Activated T-helper 1 cell treated with anti-CD3 and anti-CD28 coated beads, Interleukin-2, amount 50 U/mL, for 16 hours (primary cell): ENCODE measurements at places on chromosomes 16 and 17.

GRCh38 chr17:9696279-9697044 lies 51.1 kb downstream of the USP43 start:
- DNase-seq, result no peak

GRCh38 chr17:41308251-41308917 lies 725 bp downstream of the KRTAP16-1 start:
- peak; percentile 71 for DNase-seq

GRCh38 chr17:43810226-43810715 lies 22.7 kb downstream of the MPP3 start:
- DNase-seq, result no peak

GRCh38 chr16:51141541-51141940 lies 9.5 kb downstream of the SALL1 start:
- DNase-seq, result no peak

GRCh38 chr16:85291302-85292148 lies 179.3 kb upstream of the CIBAR2 start:
- no peak for DNase-seq

DNA sequence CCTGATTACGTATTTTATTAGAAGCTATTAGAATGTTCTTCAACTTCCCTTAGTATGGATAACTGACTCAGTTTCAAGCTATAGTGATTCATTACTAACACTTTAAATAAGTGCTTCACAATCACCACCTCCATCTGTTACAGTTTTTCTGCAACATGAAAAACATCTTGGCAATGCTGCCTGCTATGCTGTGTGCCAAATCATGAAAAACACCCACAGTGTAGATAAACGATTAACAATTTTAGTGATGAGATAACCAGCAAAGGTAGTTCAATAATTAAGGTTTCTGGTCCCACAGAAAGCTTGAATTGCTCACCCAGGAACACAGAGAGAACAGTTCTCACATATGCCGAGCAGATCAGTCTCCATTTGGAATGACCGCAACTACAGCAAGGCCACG lies 51.4 kb upstream of the SLC25A19 start:
- no peak for DNase-seq

GRCh38 chr17:62822080-62822904 lies 14.2 kb upstream of the MARCHF10 start:
- no peak for DNase-seq

GRCh38 chr17:69581061-69581961 lies 166.8 kb downstream of the MAP2K6 start:
- no peak for DNase-seq

DNA sequence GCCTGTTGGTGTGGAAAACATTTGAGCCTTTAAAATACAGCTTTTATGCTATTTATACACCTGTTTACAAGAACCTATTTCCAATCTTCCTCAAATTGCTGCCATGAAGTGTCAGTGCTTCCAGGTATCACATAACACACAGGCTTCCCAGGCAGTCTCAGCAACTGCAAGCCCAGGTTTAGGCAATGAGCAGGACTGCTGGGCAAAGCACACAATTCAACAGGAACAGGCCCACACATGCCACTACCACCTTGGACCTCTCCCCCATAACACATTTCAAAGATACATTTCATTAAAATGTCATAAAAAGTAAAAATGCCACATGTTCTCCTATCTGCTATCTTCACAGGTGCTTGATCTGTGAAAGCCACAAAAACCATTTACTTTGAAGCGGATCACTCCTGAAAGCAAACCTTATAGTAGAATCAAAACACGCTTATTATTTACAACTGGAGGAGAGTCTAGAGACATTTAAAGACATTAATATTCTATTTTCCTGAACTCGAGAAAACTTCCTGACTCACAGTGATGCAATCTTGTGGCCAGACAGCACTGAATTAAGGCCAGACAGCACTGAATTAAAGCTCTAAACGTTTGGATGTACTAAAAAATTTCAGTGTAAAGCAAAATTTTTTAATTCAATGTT lies 31.5 kb downstream of the ANKFY1 start:
- no peak for DNase-seq

GRCh38 chr17:58344791-58345157 lies 7.2 kb downstream of the SUPT4H1 start:
- DNase-seq, result peak; percentile 52

DNA sequence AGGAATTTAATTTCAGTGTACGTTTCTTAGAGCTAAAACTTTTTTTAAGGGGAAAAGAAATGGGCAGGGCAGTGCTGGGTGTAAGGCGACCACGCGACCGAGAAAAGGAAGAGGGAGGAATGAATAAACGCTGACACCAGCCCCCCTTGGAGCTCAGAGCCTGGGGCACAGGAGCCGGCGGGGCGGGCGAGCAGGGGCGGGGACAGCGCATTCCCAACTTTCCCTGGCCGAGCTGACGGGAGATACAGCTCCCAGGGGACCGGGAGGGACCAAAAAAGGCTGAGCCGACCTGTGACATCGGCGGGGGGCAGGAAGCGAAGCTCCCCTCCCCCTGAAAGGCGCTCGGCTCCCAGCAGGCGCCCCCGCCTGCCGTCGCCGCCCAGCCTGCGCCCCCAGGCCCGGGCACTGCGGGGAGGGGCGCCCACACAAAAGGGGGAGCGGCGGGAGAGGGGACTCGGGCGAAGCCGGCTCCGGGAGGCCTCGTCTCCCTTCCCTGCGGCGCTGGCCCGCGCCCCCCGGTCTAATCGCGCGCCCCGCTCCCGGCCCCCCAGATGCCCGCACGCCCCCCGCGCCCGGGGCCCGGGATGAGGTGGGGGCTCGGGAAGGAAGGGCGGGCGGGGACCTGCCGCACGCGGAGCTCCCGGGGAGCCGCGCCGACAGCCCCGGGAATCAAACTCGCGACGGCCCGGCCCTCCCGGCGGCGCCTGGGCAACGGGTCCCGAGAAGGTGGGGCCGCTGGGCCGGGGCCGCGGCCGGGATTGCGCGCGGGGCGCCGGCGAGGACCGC lies 622 bp downstream of the CUEDC1 start:
- DNase-seq, result no peak

- no peak for DNase-seq
These were observed 47.2 kb downstream of the GPR139 start for GRCh38 chr16:20026361-20027072.

- no peak for DNase-seq
These were observed 94.8 kb downstream of the RTN4RL1 start for GRCh38 chr17:1930337-1930645.

DNA sequence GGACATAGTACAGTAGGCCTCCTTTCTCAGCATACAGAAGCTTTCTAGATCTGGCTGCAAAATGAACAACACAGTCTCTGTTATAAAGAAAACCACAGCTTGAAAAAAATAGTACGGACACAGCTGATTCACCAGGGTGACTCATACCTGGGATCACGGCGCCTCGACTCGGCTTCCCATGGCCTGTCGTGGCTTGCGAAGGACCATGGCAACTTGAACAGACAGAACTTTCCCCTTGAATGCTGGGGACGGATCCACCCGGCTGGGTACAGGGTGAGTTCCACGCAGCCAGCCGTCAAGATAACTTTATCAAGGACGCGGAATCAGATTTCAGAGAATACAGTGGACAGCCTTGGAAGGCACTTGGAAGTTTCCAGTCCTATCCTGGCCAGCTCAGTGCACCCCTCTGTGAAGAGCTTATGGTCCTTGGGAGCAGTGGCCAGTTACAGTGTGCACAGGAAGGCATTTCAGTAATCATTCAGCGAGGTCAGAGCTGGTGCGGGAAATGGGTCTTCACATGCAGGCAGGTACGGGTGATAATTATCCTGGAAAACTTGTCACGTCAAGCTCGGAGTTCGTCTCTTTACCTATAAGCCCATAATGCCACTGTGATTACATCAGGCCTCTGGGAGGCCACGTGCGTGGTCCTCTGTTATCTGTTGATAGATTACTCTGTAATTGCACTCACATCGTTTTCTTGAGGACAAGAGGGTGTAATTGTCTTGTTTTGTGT lies 57.9 kb upstream of the MAF start:
- no peak for DNase-seq

DNA sequence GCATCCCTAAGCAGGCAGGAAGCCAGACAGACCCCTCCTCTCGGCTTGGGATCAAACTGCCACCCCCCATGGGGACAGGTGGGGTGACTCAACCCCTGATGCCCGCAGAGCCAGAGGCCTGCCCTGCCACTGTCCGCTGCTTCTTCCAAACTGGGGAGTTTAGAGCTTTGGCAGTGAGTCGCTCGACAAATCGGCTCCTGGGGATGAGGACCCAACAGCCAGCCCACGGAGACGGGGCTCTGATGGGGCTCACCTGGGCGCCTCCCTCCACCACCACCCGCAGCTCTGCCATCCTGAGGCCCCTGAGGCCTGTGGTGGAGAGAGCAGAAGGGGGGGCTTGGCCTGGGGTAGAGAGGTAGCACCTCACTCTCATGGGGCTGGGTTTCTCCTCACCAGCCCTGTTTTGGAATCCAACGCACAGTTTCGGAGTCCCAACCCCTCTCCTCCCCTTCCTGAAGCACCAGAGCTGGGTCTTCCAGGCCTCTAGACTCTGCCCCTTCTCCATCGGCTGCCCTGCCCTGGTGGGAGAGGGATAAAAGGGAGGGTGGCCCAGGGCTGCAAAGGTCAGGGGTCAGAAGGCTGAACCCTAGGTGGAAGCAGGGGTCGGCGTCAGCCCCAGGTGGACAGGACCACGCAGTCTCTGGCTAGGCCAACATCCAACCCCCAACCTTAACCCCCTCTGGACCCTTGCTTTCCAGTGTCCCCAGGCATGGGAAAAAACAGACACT lies 5.8 kb downstream of the PRSS22 start:
- no peak for DNase-seq

DNA sequence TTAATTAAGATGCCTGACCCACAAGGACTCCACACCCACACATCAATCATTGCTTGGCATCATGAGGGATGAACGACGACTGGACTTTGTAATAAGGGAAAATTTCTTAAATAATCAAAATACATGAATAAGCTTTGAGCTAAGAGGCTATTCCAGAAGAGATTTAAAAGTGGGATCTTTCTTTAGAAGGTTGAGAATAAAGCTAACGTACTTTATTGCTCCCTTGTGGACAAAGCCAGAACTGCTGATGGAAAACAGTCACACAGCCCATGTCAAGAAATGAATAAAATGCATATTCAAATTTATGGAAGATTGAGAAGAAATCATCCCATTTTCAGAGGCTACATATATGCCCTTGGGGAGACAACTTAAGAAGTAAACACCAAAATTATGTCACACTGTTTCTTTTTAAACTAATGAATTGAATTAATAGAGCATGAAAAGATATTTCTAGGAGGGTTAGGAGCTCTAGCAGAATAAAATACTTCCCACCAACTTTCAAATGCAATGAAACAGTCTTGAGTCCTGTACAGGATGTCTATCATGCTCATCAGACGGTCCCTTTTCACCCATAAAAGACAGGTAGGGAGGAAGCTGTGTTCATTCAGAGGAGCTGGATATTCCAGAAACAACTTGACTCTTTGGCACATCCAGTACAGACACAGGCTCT lies 60.2 kb upstream of the PHOSPHO1 start:
- DNase-seq, result no peak

GRCh38 chr17:17289701-17290100 lies 8.7 kb upstream of the COPS3 start:
- DNase-seq, result no peak

DNA sequence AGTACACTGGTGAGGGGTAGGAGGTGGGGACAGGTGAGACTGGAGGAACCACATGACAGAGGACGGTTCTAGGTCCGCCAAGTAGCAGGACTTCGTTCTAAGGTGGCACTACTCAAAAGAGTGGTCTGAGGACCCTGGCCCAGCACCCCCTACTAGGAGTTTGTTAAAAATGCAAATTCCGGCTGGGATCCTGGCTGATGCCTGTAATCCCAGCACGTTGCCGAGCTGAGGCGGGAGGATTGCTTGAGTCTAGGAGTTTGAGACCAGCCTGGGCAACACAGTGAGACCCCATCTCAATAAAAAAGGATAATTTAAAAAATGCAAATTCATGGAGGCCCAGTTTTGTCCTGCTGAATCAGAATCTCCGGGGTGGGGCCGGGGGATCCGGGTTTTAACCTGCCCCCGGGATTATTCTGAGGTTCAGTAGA lies 59.1 kb downstream of the WSB1 start:
- no peak for DNase-seq

DNA sequence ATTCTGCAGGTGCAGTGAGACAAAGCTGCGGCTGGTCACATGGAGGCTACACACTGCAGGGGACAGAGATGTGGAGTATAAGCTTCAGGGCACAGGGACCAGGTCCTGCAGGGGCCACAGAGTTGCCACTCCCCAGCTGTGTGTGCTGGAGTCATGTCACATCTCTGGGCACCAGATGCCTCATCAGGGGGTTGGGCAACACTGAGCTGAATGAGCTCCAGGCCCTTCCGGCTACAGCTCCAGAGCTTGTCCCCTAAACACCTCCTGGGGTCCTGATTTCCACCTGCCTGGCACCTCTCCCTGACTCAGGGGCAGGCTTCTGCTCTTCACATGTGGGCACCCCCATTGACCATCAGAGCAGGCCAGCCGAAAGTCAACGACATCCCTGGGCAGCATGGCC lies 32.5 kb downstream of the SPHK1 start:
- DNase-seq, result no peak

GRCh38 chr17:15122857-15123256 lies 142.3 kb downstream of the PMP22 start:
- DNase-seq, result no peak

- peak; percentile 41 for DNase-seq
These were observed 6.9 kb downstream of the PHOSPHO1 start for GRCh38 chr17:49223517-49224197.

GRCh38 chr16:50838885-50839284 lies 97.0 kb downstream of the CYLD start:
- DNase-seq, result no peak

DNA sequence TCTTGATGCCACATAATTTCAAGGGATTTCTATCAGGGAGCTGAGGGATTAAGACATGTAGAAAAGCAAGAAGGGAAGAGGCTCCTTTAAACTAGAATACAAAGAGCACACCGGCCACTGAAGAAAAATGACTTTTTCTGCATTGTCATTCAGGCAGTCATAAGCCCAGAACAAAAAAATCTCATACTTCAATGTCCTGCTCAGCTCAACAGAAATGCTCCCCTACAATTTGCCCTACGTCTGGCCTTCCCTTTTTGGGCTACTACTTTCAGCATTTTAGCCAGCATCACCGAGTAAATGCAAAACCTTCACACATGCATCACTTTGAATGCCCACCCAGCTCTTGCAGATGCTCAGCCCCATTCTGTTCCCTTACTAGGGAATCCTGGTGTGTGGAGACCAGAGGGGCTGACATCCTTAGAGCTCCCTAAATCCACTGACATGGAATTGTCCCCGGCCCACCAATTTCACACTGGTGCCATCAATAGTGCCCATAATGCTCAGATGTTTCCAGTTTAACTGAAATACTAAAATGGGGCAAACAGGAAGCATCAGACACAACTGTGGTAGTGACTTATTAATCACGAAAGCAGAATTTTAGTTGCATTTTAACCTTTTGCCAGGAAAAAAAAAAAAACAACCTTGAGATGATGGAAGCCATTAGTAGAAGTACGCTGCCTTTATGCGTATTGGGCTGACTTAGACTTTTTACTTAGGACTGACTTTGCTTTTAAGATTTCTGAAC lies 2.7 kb downstream of the MAP3K14 start:
- no peak for DNase-seq

- no peak for DNase-seq
These were observed 11.7 kb downstream of the ABAT start for GRCh38 chr16:8686031-8686621.

- DNase-seq, result no peak
These were observed 18.3 kb upstream of the CLEC18A start for GRCh38 chr16:69932691-69933392.
